ENCODE measurements at places on chromosomes 4 and X. TPM values are rescaled to one million over a fixed set of nuclear protein-coding genes. Genes with fewer than 3 reads are reported as not detected.

The FRMPD3 gene
- not detected for total RNA-seq

The SORCS2 gene
- total RNA-seq: 0.04 TPM

The UGT2B15 gene
- not detected for total RNA-seq

The SSX2B gene
- total RNA-seq: not detected

The TMEM271 gene
- not detected for total RNA-seq

The GAGE12F gene
- total RNA-seq: not detected

The PPP1R2C gene
- total RNA-seq: not detected

The SPANXN3 gene
- total RNA-seq: not detected

The TASL gene
- total RNA-seq: not detected

The RNF150 gene
- not detected for total RNA-seq

Measured in foreskin keratinocyte (primary cell).